ENCODE measurements at places on chromosomes 6 and 20.
A peak's percentile ranks its signal among the peaks of the same experiment; 100 is the strongest.

DNA sequence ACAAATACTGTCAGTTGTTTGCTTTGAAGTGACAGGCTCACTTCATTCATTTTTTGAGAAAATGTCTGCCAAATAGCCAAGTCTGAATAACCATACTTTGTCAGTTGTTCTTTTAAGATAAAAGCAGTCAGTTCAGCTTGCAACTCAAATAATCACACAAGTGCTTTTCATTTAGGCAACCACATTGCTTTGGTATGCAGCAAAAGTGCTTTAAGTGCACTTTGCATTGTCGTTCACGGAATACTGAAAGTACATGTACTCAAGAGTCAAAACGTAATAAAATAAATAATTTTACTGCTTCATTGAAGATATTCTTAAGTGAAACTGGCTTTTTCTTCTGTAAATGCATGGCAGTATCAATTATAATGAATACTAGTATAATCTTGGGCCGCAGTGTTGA lies 107.2 kb downstream of the MMS22L start:
- peak; percentile 7 for DNase-seq

DNA sequence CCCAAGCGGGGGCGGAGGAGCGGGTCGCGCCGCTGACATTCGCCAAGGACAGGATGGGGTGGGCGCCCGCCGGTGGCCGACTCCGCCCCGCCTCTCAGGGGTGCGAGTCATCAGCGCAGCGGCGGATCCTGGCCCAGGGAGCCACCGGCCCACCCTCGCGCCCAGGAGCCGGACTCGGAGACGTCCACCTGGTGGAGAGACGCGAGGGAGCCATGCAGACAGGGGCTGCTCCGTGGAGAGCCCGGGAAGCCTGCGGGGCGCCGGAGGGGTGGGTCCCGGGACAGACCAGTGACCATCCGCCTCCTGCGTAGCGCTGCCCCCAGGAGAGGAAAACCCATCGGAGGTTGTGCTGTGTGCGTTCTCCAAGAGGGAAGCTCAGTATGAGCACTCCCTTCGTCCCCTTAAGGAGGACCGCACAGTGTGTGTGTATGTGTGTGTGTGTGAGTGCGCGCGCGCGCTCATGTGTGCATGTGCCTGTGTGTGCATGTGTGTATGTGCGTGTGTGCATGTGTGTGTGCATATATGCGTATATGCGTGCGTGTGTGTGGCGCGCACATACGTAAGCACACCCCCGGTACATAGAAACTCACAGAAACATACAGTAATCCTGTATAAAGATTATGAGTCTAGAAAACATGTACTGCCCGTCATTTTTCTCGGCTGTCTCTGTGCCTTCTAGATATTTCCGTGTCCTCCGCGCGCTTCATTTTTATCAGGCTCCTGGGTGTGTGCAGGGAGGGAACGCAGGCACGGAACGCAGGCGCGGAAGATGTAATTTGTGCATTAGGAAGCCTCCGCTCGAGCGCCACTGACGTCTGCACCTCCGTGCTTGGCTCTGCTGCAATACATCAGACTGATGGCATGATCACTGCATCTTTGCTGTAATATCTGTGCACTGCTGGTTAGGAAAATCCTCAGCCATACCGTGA lies 158.9 kb downstream of the TBXT start:
- DNase-seq = peak; percentile 83

GRCh38 chr6:31597006-31597405 lies 4.2 kb upstream of the NCR3 start:
- peak; percentile 31 for DNase-seq

DNA sequence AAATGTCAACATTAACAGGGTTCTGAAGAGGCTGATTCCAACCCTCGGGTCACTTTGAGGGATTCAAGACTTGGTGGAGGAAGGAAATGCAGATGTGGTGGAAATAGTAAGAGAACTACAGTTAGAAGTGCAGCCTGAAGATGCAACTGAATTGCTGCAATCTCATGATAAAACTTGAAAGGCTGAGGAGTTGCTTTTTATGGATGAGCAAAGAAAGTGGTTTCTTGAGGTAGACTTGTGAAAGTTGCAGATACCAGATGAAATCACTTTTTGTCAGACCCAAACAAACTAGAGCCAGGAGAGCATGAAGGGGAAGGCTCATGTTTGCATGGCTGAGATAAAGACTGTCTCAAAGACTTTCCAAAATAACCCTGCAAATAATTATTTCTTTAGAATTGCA lies 16.2 kb downstream of the ANKRD6 start:
- DNase-seq = no peak

- DNase-seq = peak; percentile 50
These were observed 8.4 kb downstream of the FOXS1 start for GRCh38 chr20:31836853-31837608.

- DNase-seq = peak; percentile 98
These were observed 63.7 kb downstream of the GPX5 start for GRCh38 chr6:28589234-28589956.

DNA sequence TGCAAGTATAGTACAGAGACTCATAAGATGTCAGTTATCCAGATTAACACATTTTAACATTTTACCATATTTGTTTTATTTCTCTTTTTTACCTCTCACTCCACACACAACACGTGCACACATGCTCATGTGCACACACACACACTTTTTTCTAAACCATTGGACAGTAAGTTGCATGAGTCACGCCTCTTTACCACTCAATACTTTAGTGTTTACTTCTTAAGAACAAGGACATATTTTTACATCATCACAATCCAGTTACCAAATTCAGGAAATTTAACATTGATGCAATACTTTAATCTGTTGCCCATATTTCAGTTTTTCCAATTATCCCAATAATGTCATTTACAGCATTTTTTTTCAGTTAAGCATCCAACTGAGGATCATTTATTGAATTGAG lies 109.0 kb downstream of the RIN2 start:
- DNase-seq = peak; percentile 45

DNA sequence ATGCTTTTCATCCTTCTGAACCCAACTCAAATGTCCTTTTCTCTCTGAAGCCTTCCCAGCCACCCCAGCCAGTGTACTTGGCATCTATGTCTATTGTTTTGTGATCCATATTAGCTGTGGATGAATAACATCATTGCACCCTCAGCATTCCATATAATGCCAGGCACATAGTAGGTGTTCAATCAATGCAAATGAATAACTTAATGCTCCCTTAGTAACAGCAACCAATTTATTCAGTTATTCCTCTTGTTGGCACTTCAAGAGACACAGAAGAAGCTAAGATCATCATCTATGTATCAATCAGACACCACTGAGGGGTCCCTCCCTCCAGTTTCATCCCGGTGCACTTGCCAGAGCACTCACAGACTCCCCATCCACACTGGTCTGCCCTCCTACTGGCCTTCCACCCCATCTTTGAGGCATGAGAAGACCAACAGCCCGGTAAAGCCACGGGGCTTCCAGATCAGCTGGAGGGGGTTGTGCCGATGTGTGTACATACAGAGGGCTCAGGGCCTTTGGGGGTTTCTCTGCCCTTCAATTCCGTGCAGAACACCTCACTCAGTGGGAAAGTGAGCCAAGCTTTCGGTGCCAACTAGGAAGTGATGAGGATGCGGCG lies 2.4 kb upstream of the TAF8 start:
- DNase-seq = no peak

DNA sequence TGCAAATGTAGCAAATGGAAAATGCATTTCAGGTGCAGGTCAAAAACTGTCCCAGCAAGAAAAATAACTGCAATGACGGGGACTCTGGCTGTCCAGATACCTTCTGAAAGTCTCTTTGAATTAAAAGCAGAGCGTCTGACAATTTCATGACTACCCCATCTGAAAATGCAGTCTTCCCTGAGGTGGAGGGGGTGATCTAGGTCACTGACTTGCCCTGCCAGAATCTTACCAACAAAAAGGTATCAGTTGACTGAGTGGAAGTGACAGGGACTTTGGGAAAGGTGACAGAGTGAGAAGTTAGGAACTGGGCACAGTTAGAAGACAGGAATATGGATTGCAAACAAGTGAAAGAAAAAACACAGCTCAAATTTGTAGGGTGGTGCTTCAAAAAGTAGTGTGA lies 402.2 kb downstream of the DHX35 start:
- DNase-seq = no peak

- DNase-seq = no peak
These were observed 162.7 kb downstream of the LY86 start for GRCh38 chr6:6751266-6751596.

- DNase-seq = no peak
These were observed 110.5 kb downstream of the B3GAT2 start for GRCh38 chr6:70846207-70846835.

DNA sequence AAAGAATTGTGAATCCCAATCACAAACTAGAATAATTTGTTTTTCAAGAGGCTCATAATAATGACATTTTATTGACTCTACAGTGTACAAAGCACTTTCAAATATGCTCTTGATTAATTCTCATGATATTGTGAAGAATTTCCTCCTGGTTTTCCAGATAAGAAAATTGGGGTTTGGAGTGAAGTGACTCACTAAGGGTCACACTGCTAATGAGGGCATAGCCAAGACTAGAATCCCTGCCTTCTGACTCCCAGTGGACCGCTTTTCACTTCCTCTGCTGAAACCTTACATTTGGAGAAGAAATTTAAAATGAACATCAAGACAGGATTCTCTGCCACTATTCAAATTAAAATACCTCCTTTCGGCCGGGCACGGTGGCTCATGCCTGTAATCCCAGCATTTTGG lies 38.3 kb upstream of the LTV1 start:
- DNase-seq = peak; percentile 7

- peak; percentile 6 for DNase-seq
These were observed 36.6 kb downstream of the NKX2-4 start for GRCh38 chr20:21360705-21361104.

- no peak for DNase-seq
These were observed 16.3 kb downstream of the GNAS start for GRCh38 chr20:58868795-58869194.

GRCh38 chr20:59300333-59301081 lies at the start of gene EDN3:
Gene EDN3 (plus strand): TSS chr20:59300611. CDS start chr20:59300813, 202 bp downstream.
- DNase-seq = no peak

- no peak for DNase-seq
These were observed 5.9 kb upstream of the SLCO4A1 start for GRCh38 chr20:62636446-62636845.

GRCh38 chr6:56708810-56709597 lies 66.3 kb upstream of the DST start:
- peak; percentile 71 for DNase-seq

GRCh38 chr20:7155282-7155681 lies 387.8 kb downstream of the BMP2 start:
- DNase-seq = no peak

DNA sequence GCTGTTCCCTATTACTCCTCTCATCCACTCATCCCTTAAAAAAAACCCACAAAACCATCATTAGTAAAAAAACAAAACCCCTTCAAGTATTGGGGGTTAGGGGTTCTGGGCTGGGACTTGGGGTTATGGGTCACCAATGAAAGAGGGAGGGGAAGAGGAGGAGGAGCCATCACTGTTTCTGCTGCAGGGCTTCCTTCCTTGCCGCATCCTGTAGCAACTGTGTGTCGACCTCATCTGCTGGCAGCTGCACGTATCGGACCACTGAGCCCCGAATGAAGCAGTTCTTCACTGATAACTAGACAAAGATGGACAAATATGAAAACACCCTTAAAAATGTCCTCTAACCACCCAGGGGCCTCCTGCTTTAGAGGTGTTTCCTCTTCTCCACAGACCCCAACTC lies 2.0 kb upstream of the VARS1 start:
- no peak for DNase-seq

- DNase-seq = peak; percentile 60
These were observed 453 bp downstream of the KCNQ5 start for GRCh38 chr6:72622094-72622940.

DNA sequence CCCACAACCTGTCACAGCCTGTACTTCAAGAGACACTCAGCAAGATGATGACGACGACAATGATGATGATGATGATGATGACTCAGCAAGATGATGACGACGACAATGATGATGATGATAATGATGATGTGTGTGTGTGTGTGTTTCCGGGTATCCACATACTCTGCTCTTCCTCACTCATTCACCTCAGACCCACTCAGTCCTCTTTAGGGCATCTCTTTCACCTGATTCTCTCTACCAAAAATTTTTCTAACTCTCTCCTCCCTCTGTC lies 1.2 kb upstream of the EIF6 start:
- DNase-seq = peak; percentile 47

DNA sequence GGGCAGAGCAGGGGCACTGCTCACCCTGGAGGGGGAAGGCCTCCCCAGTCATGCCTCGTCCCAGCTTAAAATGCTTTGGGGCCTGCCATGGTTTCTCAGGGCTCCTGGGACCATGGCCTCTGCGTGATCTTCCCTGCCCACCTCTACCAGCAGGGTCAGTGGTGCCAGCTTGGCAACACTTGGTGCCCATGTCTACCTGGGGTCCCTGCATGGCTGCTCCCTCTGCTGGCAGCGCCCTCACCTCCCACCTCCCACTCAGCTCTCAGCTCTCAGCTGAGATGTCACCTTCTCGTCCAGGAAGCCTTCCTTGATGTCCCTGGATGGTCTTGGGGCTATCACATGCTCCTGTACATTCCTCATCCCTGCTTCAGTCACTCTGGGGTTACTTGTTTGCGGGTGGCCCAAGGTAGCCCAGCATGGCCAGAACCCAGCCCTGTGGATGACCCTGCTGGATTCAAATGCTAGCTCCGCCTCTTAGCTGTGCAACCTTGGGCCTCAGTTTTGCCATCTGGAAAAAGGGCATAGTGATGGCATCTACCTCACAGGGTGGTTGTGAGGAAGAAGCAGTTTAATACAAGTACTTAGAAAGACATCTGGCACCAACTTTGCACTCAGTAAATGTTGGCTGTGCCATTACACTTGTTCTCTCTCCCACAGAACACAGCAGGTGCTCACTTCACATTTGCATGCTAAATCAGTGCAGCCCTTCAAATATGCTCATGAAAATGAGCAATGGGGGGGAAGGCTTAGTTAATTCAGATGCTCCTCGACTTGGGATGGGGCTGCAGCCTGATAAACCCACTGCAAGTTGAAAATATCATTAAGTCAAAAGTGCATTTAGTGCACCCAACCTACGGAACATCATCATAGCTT lies 53.5 kb upstream of the PTPN1 start:
- no peak for DNase-seq

DNA sequence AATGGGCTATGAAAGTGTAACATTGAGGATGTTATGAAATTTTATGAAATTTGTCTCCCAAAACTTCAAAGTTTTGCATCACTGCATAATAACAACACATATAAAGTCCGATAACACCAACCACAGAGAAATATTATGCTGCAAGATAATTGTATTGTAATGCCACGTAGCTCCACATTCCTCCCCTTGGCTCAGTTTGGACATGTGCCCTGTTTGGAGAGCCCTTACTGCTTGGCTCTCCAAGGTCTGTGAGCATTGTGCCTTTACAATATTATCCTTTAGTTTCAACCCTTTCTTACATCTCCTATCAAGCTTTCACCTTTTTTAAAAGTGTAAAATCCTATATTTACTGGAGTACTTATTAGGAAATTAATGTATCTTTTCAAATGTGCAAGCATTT lies 10.8 kb downstream of the HBS1L start:
- no peak for DNase-seq

DNA sequence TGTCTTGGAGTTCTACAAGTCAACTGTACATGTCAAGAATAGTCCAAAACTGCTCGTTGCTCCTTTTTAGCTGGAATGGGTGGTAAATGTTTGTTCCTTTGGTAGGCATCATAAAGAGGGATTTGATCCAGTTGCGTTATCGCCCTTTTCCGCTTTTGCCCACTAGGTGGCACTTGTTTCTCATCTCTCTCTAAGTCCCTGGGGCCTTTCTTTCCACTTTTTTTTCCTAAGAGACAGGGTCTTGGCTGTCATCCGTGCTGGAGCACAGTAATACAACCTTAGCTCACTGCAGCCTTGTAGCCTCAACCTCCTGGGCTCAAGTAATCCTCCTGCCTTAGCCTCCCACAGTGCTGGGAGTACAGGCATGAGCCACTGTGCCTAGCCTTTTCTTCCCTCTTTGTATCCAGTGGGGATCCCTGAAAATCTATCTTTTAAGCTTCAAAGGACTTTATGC lies 20.7 kb downstream of the GTPBP2 start:
- DNase-seq = peak; percentile 73
